Neural progenitor cell (in vitro differentiated cells): ENCODE measurements at places on chromosomes 4 and X.

GRCh38 chr4:100421361-100421978 is 96.4 kb downstream of the EMCN start:
- peaks cover 7% of the 10 kb centered on the region for H3K4me1 ChIP-seq
- H3K27me3 ChIP-seq: no peaks in the 10 kb centered on the region
- H3K36me3 ChIP-seq: no peaks in the 10 kb centered on the region
- H3K4me3 ChIP-seq: no peak overlapping the region

GRCh38 chrX:69133921-69134542 is 31.2 kb downstream of the PJA1 start:
- H3K27me3 ChIP-seq: peaks cover 15% of the 10 kb centered on the region
- no peak overlapping the region for H3K27ac ChIP-seq
- peaks cover 39% of the 10 kb centered on the region for H3K4me1 ChIP-seq
- DNase-seq: peak; percentile 75
- no peaks in the 10 kb centered on the region for H3K36me3 ChIP-seq

- DNase-seq: no peak
- no peaks in the 10 kb centered on the region for H3K27me3 ChIP-seq
- H3K27ac ChIP-seq: no peak overlapping the region
- H3K4me1 ChIP-seq: no peaks in the 10 kb centered on the region
- H3K36me3 ChIP-seq: no peaks in the 10 kb centered on the region
These were observed 14.7 kb downstream of the TRO start for GRCh38 chrX:54935306-54935705.

DNA sequence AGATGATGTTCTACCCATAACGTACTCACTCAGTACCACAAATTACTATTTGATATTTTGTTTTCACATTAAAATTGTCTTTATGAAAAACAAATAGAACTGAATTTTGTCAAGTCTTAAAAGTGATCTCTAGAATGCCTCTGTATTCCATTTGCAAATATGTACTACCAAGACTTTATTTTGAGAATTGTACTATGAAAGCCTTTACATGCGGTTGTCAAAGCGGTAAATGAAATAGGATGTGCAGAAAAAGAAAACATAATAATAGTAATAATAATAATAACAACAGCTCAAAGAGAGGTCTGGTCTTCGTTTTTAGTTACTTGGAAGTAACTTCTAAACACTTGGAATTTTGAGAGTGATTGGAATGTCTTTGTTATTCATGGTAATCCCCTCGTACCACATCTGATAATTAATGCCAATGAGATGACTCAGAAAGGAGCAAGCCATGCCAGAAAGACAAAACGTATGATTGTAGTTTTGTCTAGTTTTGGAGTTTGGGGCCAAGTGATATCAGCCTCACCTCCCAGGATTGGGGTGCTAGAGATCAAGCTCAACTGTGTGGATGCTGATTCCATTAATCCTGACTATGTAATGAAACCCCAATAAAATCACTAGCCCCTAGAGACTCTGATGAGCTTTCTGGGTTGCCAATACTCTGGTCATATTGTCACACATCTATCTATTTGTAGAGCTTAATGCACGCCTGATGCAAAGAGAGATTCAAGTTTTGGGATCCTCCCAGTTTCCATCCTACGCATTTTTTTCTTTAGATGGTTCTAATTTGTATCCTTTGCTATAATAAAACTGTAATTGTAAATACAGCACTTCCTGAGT is 20.2 kb upstream of the CTSO start:
- H3K27ac ChIP-seq: no peak overlapping the region
- no peaks in the 10 kb centered on the region for H3K27me3 ChIP-seq
- no peaks in the 10 kb centered on the region for H3K4me1 ChIP-seq
- peak; percentile 15 for DNase-seq
- H3K4me3 ChIP-seq: no peak overlapping the region

GRCh38 chrX:135087867-135088266 is 32.5 kb downstream of the ETDB start:
- H3K27me3 ChIP-seq: no peaks in the 10 kb centered on the region
- no peak overlapping the region for H3K4me3 ChIP-seq
- H3K4me1 ChIP-seq: no peaks in the 10 kb centered on the region
- no peaks in the 10 kb centered on the region for H3K36me3 ChIP-seq
- no peak for DNase-seq
- H3K27ac ChIP-seq: no peak overlapping the region

DNA sequence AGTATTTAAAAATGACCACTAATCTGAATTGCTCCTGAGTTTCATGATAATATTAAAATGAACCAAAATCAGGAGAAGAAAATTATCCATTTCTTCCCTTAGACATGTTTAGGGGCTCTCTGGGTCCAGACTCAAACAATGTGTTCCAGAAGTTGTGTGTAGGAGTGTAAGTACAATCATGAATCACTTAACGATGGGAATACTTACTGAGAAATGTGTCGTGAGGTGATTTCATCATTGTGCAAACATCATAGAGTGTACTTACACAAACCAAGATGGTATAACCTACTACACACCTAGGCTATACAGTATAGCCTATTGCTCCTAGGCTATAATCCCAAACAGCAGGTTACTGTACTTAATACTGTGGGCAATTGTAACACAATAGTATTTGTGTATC is 74.8 kb downstream of the STPG2 start:
- no peak overlapping the region for H3K27ac ChIP-seq
- no peak overlapping the region for H3K4me3 ChIP-seq
- H3K4me1 ChIP-seq: no peaks in the 10 kb centered on the region
- no peaks in the 10 kb centered on the region for H3K27me3 ChIP-seq

GRCh38 chr4:153116291-153116680 is 88.0 kb upstream of the TRIM2 start:
- H3K27me3 ChIP-seq: no peaks in the 10 kb centered on the region
- no peak overlapping the region for H3K4me3 ChIP-seq
- no peaks in the 10 kb centered on the region for H3K4me1 ChIP-seq

- DNase-seq: no peak
- H3K4me3 ChIP-seq: no peak overlapping the region
- no peaks in the 10 kb centered on the region for H3K4me1 ChIP-seq
- no peaks in the 10 kb centered on the region for H3K36me3 ChIP-seq
- H3K27ac ChIP-seq: no peak overlapping the region
- H3K27me3 ChIP-seq: no peaks in the 10 kb centered on the region
These were observed 249.5 kb downstream of the INPP4B start for GRCh38 chr4:142596595-142596994.

GRCh38 chr4:16085822-16086221 is 2.0 kb upstream of the PROM1 start:
- no peak overlapping the region for H3K4me3 ChIP-seq
- H3K4me1 ChIP-seq: peaks cover 14% of the 10 kb centered on the region
- no peak overlapping the region for H3K27ac ChIP-seq

DNA sequence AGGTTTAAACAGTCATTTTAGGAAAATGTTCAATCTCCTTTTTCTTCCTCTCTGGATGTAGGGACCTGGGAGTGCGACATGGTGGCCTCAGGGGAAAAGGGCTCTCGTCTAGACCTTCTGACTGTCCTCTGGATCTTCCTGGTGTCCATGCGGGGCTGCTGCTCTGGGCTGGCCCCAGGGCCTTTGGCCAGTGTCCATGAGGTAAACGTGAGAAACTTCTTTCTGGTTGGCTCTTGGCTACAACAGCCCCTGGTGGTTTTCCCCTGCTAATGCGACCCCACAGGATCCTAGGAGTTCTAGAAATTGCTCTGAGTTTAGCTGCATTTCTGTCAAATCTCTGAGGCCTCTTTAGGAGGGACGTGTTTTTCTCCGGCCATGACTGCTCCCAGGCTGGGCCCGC is 85.7 kb downstream of the MFAP3L start:
- H3K4me1 ChIP-seq: no peaks in the 10 kb centered on the region
- H3K27me3 ChIP-seq: no peaks in the 10 kb centered on the region
- H3K27ac ChIP-seq: no peak overlapping the region
- H3K4me3 ChIP-seq: no peak overlapping the region

DNA sequence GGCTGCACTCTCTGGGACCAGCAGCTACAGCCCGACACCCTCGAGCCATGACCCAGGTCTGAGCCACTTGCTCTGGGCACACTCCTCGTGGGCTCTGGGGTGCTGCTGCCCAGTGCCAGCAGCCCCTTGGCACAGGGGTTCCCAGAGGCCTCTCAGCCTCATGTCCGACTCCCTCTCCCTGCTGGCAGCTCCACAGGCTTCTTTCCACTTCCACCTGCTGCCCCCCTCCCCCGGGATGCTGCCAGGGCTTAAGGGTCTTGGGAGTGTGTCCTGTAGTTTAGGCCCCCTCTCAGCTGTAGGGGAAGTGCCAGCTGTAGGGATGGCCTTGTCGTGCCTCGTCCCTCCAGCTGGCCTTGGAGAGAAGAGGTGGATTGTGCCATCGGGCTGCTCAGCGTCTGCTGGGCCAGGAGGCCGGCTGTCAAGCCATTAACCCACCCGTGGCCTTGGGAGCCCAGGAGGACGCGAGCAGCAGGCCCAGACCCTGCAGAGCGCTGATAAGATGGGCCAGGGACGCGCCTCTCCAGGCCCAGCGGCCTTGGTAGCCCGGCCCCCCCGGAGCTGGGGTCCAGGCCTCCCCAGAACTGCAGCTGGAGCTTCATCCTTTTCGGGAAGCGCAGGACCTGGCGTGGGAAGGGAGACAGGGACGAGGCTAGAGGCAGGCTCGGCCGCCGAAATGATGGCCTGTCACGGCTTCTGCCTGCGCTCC is 1.0 kb upstream of the USP27X start:
- H3K4me1 ChIP-seq: no peaks in the 10 kb centered on the region
- H3K27me3 ChIP-seq: no peaks in the 10 kb centered on the region
- no peak overlapping the region for H3K27ac ChIP-seq
- H3K36me3 ChIP-seq: no peaks in the 10 kb centered on the region
- peak overlapping the region; percentile 60 for H3K4me3 ChIP-seq

DNA sequence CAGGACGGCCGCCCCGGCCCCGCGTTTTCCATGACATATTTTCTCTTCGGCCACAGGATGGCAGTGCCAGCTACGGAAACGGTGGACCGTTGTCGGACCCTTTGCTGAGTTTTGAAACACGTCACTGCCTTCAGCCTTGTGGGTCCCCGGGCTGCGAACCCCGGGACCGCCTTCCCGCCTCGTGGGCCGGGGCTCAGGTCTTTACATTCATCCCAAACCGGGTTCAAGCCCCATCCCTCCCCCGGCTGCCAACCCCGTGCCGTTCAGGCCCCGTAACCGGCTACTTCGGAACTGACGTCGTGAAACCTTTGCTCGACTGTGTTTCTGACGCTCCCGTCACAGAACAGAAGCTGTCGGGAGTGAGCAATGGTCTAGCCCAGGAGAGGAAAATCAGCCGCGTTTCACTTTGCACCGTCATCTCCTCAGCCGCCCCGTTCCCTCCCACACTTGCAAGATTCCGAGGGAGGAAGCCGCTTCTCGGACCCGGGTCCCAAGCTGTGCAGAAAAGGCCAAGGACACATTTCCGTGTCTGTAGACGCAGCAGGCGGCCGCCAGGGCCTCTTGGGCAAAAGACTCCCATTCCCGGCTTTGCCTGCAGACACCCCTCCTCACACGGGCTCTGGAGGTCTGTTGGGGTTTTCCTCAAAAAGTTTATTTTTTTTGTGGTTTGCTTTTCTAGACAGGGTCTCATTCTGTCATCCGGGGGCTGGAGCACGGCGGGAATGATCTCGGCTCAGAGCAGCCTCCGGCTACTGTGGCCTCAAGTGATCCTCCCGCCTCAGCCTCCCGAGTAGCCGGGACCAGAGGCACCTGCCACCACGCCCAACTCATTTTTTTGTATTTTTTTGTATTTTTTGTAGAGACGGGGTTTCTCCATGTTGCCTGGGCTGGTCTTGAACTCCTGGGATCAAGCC is 41.4 kb upstream of the PPP2R3B start:
- peak overlapping the region; percentile 45 for H3K4me3 ChIP-seq
- H3K27ac ChIP-seq: no peak overlapping the region
- H3K4me1 ChIP-seq: no peaks in the 10 kb centered on the region
- H3K36me3 ChIP-seq: no peaks in the 10 kb centered on the region

- DNase-seq: peak; percentile 81
- peaks cover 16% of the 10 kb centered on the region for H3K4me1 ChIP-seq
- peaks cover 52% of the 10 kb centered on the region for H3K27me3 ChIP-seq
- H3K36me3 ChIP-seq: no peaks in the 10 kb centered on the region
- H3K27ac ChIP-seq: peak overlapping the region; percentile 54
These were observed 691 bp upstream of the IGFBP7 start for GRCh38 chr4:57110640-57111511.

DNA sequence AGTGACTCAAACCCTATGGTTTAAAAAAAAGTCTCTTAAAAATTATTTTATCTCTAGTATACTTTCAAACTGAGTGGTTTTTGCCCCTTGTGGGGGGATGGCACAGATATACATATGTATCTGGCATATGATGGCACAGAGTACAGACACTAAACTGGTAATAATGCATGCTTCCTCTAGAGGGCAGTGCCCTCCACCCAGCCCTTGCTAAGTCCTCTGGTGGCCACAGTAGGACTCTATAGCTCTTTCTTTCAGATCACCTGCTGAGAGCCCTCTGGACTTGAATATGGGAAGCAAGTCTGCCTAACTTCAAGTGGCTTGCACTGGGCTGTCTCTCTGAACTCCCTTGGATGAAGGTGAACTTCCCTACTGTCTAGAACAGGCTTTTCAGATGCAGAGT is 66.3 kb downstream of the TSPAN7 start:
- H3K4me1 ChIP-seq: no peaks in the 10 kb centered on the region
- H3K4me3 ChIP-seq: no peak overlapping the region
- no peaks in the 10 kb centered on the region for H3K27me3 ChIP-seq
- H3K27ac ChIP-seq: no peak overlapping the region
- DNase-seq: peak; percentile 50

GRCh38 chr4:91288702-91289311 is 1015.0 kb upstream of the GRID2 start:
- H3K27ac ChIP-seq: no peak overlapping the region
- H3K4me3 ChIP-seq: no peak overlapping the region
- peaks cover 5% of the 10 kb centered on the region for H3K4me1 ChIP-seq
- H3K27me3 ChIP-seq: no peaks in the 10 kb centered on the region
- DNase-seq: no peak
- no peaks in the 10 kb centered on the region for H3K36me3 ChIP-seq

- peaks cover 54% of the 10 kb centered on the region for H3K27me3 ChIP-seq
- peak; percentile 49 for DNase-seq
- no peak overlapping the region for H3K27ac ChIP-seq
- H3K36me3 ChIP-seq: no peaks in the 10 kb centered on the region
These were observed 4.5 kb upstream of the SETD7 start for GRCh38 chr4:139560406-139561104.

DNA sequence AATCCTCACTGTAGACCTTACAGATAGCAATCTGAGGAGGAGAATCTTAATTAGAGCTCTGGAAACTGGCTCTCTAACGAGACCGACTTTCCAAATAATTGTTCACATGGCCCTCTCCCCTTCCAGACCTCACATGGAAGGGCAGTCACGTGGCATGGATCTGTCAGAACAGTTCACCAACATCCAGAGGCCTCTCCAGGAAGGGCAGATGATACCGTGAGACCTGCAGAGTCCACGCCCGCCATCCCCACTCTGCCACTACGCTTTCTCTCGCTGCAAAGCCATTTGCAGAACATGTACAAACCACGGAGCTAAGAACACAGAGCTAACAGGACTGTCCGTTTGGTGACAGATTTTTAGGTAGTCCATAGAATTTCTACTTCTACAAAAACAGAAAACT is 20.7 kb downstream of the FAT1 start:
- peaks cover 7% of the 10 kb centered on the region for H3K36me3 ChIP-seq
- DNase-seq: no peak
- H3K27me3 ChIP-seq: no peaks in the 10 kb centered on the region
- peaks cover 47% of the 10 kb centered on the region for H3K4me1 ChIP-seq
- peak overlapping the region; percentile 72 for H3K27ac ChIP-seq
